Stimulated activated CD8-positive, alpha-beta memory T cell treated with anti-CD3 and anti-CD28 coated beads, Interleukin-2, amount 100 ng/mL, for 1 hour (primary cell): ENCODE measurements at places on chromosomes 7 and 10.

DNA sequence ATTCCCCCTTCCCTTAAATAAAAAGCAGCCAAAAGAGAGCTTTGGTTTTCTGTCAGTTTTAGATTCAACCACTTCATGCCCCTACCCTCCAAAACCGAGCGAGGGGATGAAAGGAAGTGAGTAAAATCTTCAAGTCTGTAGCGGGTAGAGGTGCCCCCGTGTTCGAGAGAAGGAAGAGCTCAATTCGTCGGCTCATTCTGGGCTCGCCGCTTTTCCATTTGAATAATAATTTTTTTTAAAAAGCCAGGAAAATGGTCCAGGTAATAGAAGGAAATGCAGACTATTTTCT is 436.2 kb upstream of the GALNT17 start:
- DNase-seq, result no peak

DNA sequence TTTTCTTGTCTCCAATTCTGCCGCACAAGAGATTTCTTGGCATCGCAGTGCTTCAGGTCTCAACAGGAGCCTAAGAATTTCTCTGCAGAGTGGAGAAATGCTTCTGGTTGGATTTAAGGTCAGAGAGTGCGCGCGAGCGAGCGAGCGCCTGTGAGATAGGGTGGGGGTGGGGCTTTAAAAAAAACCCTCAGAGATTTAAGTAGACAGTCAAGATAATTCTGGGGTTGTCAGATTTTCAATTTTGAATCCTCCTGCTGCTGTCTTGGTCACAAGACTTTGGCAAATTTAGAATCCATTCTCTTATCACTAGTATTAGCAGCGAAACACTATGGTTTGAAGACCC is 49.7 kb downstream of the CPEB3 start:
- DNase-seq, result no peak

GRCh38 chr10:118195729-118196128 is 146.4 kb downstream of the FAM204A start:
- DNase-seq, result no peak

GRCh38 chr10:42933448-42934340 is 143.2 kb upstream of the RET start:
- DNase-seq, result no peak

GRCh38 chr7:147999962-148000361 is 590.6 kb upstream of the C7orf33 start:
- no peak for DNase-seq

- no peak for DNase-seq
These were observed 54.0 kb upstream of the KCNIP2 start for GRCh38 chr10:101897633-101898032.

- no peak for DNase-seq
These were observed 592.0 kb downstream of the TYW1 start for GRCh38 chr7:67588631-67589030.

GRCh38 chr10:80966326-80966986 is 428.8 kb downstream of the SH2D4B start:
- no peak for DNase-seq

- no peak for DNase-seq
These were observed 10.5 kb upstream of the COMMD3 start for GRCh38 chr10:22305721-22306120.

DNA sequence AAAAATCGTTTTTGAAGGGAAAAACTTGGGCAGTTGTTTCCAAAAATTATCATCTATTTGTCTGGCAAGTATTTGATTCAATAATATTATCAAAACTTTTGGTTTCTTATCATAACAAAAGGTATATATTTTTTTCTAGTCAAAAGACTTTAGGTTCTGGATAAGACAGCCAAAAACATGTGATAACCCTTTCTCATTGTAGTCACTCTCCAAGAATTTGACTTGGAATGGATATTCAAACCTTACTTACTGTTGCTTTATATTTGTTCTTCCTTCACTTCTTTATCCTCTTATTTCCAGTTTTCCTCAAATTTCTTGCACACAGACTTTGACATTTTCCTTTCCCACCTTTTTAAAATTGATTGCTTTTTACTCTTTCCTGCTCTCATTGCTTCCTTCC is 140.9 kb upstream of the FAM3C start:
- DNase-seq, result no peak

DNA sequence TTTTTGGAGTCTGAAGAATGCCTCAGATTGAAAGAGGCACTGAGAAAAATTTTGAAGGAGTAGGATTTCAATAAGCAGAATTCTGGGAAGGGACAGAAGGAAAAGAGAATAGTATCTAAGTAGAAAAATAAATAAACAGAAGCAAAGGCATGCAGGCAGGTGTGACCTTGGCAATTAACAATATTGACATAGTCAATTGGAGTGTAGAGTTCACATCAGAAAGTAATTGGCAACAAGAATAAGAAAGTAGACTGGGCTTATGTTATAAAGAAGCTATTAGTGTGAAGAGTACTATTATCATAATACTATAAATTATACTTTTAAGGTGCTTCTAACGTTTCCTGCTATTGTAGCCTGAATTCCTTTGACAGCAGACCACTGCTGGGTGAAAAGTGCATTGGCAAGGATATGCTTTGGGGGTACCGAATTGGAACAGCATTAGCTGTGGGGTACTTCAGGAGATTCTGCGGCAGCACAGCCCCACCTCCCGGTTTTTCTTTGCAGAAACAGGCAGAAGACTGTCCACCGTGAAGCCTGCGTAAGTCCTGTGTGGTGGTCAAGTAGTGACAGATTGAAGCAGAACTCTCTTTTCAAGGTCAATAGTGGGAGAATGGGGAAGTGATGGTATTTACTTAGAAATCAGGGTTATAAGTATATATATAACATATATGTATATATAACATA is 357.0 kb downstream of the THSD7A start:
- no peak for DNase-seq

DNA sequence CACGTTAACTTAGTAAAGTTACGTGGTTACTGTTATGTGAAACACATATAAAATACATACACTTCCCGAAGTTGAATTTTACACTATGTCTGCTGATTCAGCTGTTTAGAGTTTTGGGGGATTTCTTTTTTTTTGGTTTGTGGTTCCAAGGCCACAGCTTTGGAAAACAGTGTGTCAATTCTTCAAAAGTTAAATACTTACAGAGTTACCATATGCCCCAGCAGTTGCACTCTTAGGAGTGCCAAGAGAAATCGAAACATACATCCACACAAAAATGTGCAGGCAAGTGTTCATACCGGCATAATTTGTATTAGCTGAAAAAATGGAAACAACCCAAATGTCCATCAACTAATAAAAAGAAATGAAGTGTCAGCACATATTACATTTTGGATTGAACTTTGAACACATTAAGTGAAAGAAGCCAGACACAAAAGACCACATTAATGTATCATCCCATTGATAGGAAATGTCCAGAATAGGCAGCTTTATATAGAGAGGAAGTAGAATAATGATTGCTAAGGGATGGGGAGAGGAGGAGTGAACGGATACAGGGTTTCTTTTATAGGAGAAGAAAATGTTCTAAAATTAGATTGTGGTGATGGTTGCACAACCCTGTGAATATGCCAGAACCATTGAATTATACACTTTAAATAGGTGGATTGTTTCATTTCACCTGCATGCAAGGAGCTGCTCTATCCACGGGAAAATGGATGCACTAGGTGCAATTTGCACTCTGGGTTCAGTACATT is 17.6 kb downstream of the APBB1IP start:
- no peak for DNase-seq

DNA sequence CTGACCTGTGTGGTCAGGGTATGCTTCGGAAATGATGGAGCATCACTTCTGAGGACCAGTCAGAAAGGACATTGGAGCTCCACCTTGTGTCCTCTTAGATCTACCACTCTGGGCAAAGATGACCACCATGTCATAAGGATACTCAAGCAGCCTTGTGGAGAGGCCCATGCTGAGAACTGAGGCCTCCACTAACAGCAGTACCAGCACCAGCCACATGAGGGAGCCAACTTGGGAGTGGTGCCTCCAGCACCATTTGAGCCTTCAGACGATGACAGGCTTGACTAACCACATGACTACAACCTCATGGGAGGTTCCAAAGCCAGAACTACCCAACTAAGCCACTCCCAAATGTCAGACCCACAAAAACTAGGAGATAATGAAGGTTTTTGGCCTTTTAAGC is 116.0 kb downstream of the NPTX2 start:
- no peak for DNase-seq

DNA sequence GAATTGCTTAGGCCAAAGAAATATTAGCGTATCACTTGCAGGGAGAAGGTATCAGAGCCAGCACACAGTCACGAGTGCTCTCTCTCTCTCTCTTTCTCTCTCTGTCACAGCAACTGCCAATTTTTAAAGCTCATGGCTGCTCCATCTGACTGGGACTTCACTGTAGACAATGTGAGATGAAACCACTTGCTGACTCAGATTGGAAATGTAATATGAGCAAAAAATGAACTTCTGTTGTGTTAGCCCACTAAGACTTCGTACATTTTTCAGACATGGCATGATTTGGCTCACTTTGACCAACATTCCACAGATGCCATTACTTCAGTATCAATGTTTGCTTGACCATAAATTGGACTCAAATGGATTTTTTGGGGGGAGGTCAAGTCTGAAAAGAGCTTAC is 68.1 kb downstream of the DGKB start:
- DNase-seq, result no peak

GRCh38 chr10:113179265-113179664 is 229.2 kb downstream of the TCF7L2 start:
- no peak for DNase-seq

DNA sequence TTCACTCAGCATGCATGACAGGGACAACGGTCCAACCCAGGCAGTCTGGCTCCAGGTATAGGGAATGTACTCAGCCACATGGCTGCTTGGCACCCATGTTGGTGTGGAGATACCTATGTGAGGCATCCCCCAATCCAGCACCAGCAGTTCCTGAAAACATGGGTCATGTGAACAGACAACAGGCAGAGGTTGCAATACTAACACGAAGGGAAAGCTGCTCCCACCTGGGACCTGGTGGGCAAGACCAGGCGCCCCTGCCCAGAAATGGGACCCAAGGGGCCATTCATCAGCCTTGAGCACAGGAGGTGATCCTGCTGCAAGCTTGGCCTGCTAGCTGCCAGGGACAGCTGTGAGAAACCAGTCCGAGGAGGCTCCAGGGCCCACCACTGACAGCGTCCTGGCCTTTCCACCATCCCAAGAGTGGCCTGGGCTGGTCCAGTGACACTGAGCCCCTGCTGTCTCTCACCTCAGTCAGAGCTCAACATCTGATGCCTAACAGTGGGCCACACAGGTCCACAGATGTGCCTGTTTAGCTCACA is 142.3 kb downstream of the ARHGAP22 start:
- no peak for DNase-seq
